Activated CD4-positive, alpha-beta T cell treated with anti-CD3 and anti-CD28 coated beads, Interleukin-2, amount 50 U/mL, for 1 hour (primary cell): ENCODE measurements at places on chromosomes 4 and X.
A peak's percentile ranks its signal among the peaks of the same experiment; 100 is the strongest.

- no peak for DNase-seq
Measured at GRCh38 chrX:22163326-22163725, 109.4 kb upstream of the CBLL2 start.

GRCh38 chr4:4572821-4573220, 31.0 kb upstream of the STX18 start:
- no peak for DNase-seq

- DNase-seq, result no peak
Measured at GRCh38 chr4:79528241-79528706, 120.2 kb upstream of the GK2 start.

GRCh38 chr4:59612235-59612634, 1587.9 kb upstream of the ADGRL3 start:
- DNase-seq, result no peak

DNA sequence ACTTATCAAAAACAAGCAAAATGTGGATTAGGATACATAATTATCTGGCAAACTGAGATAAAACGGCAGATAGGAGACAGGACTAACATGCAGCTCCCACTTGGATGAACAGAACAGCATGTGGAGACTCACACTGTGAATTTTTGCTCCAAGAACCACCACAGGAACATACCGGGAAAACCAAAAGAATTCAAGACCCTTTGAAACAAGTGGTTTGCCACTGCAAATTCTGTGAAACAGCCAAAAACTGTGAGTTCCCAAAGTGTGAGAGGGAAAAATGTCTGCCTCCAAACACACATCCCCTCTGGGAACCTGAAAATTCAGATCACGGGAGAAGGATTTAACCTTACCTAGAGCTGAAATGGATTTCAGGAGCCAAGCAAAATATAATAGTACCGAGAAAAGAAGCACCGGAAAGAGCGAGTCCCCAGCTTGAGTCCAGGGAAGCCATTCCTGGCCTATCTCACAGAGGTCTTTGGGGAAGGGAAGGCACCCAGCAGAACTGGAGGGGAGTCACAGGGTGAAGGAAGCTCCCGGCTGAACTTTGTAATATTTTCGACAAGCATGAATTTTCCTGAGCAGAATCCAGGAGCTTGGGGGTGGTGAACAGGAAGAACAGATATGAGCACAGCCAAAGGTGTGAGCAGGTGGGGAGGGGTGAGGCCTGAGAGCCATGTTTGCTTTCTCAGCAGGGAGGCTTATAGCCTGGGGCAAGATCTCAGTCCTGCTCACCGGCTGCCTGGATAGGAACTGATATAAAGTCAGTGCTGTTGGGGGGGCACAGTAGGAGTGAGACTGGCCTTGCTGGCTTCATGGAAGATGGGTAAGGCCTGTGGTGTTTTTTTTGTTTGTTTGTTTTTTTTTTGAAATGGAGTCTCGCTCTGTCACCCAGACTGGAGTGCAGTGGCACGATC, 23.9 kb downstream of the MANBA start:
- DNase-seq, result no peak

GRCh38 chrX:153905481-153906095, 1.1 kb downstream of the AVPR2 start:
- no peak for DNase-seq

- DNase-seq, result no peak
Measured at GRCh38 chrX:106802063-106802387, 448 bp upstream of the TBC1D8B start.

GRCh38 chr4:130808492-130808891, 1712.5 kb downstream of the C4orf33 start:
- no peak for DNase-seq

DNA sequence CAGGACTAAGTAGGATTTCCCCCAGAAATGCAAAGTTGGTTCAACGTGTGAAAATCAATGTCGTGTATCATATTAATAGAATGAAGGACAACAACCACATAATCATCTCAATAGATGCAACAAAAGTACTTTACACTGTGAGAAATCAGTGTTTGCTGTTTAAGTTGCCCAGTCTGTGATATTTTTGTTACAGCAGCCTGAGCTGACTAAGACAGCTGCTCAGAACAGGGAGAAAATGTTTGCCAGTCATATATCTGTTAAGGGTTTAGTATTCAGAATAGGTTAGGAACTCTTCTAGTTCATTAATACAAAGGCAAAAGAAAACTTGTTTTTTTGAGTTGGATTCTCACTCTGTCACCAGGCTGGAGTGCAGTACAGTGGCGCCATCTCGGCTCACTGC, 12.5 kb downstream of the MAEA start:
- DNase-seq, result no peak

DNA sequence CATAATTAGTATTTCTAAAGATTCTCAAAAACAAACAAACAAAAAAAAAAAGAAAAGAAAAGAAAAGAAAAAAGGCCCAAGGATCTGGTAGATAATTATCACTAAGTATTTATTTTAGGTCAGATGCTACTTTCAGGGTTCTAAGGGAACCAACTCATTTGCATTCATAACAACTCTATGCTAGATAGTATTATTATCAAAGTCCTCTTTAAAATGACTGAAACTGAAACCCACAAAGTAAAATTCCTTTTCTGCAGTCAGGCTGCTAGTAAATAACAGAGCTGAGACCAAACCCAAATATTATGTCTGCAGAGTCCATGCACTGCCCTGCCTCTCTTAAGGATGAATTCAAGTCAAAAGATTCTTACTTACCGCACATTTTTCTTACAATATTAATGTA, 38.3 kb upstream of the MAPK10 start:
- DNase-seq, result no peak

DNA sequence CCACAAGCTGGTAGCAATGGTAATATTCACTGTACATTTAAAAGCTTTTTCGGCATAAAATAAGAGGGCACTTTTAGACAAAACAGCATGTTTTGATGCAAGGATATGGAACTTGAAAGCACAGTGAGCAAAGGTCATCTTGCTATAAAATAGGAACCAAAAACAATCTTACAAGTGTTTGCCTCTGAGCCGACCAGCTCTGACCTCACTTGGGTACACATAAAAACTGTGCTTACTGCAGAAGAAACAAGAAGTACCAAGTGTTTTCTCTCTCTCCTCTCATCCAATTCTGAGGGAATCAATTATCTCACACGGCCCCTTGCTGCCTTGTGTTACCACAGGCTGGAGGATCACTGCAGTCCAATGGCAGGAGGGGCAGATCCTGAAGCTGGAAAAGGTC, 4.8 kb upstream of the IQSEC2 start:
- no peak for DNase-seq

- peak; percentile 22 for DNase-seq
Measured at GRCh38 chr4:15882675-15883086, 55.9 kb downstream of the FGFBP1 start.

DNA sequence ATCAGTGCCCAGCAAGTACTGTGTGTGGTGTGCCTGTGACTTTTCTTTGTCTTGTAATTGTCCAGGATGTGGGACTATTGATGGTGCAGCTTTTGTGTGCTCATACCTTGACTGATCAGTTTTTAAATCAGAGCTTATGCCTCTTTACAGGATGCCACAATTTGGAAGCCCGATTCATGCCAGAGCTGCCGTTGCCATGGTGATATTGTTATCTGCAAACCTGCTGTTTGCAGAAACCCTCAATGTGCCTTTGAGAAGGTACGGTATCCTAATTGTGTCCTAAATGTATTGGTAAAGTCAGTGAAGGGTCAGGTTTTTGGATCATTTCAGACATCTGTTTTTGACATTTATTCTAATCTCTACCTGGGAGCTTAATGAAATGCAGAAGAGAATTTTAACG, 180.2 kb downstream of the FRAS1 start:
- no peak for DNase-seq
